CD4-positive, alpha-beta T cell treated with Interleukin-15 for 1 hour (primary cell): ENCODE measurements at places on chromosomes 4 and X.

DNA sequence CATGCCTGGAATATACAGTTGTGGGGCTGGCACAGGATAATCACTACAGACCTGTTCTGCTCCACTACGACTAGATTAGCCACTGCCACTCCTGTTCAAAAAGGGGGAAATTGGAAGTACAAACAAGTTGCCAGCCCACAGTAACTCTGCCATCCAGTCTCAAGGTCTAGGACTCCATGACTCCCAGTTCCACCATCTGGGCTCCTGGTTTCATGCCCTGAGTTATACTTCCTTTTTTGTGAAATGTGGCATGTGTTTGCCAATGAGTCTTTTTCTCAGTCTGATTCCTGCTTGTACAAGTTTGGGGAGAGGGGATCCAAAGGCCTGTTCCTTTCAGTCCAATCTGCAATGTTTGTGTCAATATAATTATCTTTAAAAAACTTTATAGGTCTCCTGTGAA lies 1.0 kb upstream of the BLOC1S4 start:
- no peak for DNase-seq

GRCh38 chrX:153704021-153704526 lies 16.3 kb downstream of the SLC6A8 start:
- DNase-seq = no peak

GRCh38 chr4:120443116-120443515 lies 376.5 kb upstream of the MAD2L1 start:
- no peak for DNase-seq

DNA sequence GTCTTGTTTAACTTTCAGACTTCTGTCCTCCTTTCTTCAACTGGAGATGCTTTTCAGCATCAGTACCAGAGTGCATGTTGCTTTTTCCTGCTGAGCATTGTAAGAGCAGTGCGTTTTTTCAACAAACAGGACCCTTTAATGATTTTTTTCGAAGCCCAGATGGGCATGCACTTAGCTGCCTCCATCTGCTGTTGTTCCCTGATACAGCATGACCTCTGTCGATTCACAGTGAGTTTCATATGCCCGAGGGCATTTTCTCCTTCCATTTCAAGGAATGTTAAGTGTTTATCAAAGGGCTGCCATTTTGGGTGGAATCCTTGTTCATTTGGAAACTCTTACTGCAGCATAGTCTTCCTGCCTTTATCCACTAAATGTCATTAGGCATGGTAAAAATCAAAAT lies 428.6 kb downstream of the DTHD1 start:
- DNase-seq = no peak

GRCh38 chrX:110955706-110956105 lies 140.3 kb upstream of the PAK3 start:
- DNase-seq = no peak

DNA sequence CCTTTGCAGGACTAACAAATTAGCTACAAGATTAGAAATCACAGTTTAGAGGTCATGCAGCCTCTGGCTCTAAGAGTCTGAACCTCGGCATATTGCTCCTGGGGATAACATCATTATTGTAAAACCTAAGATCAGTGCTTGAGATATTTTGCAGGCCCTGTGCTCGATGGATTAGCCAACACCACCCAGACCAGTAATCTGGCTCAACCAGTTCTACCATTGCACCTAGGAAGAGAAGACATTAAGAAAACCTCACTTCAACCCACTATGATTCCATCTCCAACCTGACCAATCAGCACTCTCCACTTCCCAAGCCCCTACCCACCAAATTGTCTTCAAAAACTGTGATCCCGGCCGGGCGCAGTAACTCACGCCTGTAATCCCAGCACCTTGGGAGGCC lies 43.6 kb downstream of the WFS1 start:
- no peak for DNase-seq

DNA sequence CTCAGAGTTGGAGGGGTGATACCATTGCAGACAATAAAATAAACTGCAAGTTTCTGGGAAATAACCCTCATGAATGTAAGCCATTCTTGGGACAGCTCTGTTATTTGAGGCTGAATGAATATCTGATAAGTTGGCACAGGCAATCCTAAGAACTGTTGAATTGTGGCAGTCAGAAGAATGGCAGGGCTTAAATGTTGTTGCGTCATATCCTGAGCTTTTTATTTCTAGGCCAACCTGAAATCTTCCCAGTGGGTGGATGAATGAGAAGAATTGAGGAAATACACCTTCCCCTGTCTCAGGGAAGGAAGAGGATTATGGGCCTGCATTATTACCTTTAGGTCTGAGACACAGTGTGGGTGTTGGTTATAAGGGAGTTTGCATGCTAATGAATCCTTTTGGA lies 64.4 kb upstream of the C4orf54 start:
- no peak for DNase-seq
